ENCODE measurements at places on chromosomes 3 and 15.

GRCh38 chr15:26736502-26737248 is 36.2 kb downstream of the GABRB3 start:
- DNase-seq = no peak

DNA sequence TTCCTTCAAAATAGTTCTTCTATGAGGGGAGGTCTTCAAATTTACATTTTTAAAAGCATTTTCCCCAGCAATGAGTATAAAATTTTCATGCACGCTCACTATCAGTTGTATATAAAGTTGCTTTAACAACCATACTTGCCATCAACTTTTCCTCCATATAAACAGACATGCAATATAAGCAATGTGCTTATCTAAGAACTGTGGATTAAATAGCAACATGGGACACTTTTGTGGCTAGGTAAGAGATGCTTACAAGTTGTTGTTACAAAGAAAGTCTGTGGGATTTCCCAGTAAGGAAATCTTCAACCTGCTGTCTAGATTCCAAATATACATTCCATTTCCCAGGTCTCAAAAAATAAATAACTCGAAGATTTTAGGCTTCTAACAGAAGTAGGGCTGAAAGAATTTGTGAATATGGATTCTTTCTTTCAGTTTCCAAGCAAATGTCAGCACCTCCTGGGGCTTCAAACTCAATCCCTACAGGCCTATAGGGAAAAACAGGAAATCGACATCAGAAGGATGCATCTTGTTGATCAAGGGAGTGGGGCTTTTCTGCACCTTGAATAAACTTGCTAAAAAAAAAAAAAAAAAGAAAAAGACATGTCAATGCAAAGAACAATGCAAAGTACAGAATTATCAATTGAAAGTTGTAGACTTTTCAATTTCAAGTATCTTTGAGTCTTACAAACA is 16.1 kb downstream of the TNIK start:
- no peak for DNase-seq

GRCh38 chr15:34336991-34337556 is 507 bp downstream of the SLC12A6 start:
- no peak for DNase-seq

DNA sequence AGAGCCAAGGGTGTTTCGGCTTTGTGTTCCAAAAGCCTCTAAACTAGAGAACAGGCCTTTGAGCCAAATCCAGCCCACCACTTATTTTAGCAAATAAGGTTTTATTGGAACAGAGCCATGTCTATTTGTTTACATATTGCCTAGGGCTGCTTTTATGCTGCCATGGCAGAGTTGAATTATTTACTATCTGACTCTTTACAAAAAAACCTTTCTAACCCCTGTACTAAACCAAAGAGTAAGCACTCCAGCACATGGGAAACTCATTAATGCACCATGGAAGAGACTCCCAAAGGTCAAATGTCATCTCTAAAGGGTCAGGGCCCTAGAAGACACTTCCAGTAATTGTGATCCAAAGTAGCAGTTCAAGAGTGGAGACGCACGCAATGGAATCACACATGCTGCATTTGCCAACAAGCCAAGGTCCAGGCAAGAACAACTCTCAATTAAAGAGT is 22.3 kb downstream of the OSBPL10 start:
- DNase-seq = no peak

GRCh38 chr3:106261396-106261795 is 392.6 kb upstream of the CBLB start:
- DNase-seq = no peak

GRCh38 chr3:22010997-22011396 is 260.0 kb upstream of the ZNF385D start:
- DNase-seq = no peak

GRCh38 chr3:53820756-53821580 is 25.3 kb downstream of the CHDH start:
- no peak for DNase-seq

DNA sequence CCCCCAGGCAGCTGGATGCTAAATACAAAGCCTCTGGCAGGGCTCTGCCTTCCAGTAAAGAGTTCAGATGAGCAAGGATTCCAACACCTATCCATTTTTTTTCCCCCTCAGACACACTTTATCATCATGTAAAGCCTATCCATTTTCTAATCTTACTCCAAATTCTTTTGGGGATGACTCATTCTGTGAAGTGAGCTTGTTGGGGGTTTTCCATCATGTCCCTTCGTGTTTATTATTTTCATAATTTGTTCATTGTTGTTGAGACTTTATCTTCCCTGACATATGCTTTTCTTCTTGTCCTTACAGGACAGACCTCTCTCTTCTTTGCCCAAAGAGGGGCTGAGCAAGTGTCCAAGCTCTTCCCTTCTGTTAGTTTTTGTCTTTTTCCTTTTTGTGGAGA is 34.7 kb upstream of the SH3BP5 start:
- peak; percentile 38 for DNase-seq

- DNase-seq = no peak
Measured at GRCh38 chr3:12812812-12813211, 16.3 kb downstream of the CAND2 start.

- DNase-seq = peak; percentile 80
Measured at GRCh38 chr3:9890249-9891071, at the start of gene JAGN1. Gene JAGN1 (plus strand): TSS chr3:9890610. CDS start chr3:9890723, 113 bp downstream.

- no peak for DNase-seq
Measured at GRCh38 chr3:79056498-79056897, 711.3 kb downstream of the ROBO1 start.

- DNase-seq = no peak
Measured at GRCh38 chr3:9779721-9780457, 10.1 kb upstream of the CAMK1 start.

GRCh38 chr3:187242900-187243299 is 45.6 kb downstream of the RTP1 start:
- DNase-seq = no peak

- DNase-seq = no peak
Measured at GRCh38 chr3:149658744-149659497, 1.1 kb upstream of the WWTR1 start.

DNA sequence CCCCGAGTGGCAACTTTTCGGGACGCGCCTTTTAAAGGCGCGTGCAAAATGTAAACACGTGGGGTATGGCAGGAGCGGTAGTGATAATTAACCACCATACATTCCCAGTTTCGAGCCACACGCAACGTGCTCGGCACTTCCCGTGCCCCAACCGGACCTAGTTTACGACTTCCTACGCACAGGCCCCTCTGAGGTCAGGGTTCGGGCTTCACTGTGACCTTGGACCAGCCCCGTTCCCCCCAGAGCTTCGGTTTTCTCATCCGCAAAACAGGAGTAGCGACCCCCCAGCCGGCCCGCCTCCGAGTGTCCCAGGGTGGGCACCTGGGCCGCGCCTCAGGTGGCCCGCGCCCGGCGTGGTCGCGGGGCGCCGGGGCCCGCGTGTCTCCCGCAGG is 451 bp downstream of the CHCHD4 start:
- peak; percentile 40 for DNase-seq

DNA sequence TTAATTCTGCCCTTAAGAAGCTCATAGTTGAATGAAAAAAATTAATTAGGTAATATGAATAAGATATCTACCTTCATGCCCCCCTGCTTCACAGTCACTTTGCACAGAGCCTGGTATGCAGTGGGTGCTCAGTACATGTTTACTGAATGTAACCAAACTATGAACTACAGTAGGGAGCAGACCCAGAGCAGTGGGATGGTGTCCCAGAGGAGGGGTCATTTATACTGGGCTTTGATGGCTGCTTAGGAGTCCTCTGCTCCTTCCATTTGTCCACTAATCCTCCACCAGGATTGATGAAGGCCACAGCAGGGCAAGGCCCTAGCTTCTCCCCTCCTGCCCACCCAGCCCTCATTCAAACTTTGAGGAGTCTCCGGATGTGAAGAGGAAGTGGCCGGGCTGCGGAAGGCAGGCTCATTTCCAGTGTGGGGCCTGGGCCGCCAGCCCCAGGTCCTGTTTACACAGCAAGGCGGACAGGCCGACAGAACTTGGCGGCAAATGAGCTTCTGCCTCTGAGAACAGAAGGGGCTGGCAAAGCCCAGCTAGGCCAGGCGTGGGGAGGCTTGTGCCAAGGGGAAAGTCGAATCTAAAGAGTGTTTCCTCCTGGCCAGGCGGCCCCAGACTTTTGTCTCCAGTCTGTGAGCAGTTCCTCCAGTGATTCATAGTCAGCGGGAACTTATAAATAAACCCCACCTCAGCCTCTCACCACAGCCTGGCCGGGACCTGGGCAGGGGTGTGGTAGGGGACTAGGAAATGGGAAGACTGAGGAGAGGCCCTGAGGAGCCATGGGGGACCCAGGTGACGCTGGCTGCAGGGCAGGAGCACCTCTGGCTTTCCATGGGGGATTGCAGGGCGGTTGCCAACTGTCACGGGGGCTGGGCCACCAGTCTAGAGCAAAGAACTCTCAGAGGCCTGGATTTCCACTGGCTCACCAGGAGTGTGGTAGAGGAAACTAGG is 51.6 kb upstream of the LCTL start:
- DNase-seq = peak; percentile 19

GRCh38 chr3:128312271-128312670 is 154.4 kb downstream of the DNAJB8 start:
- no peak for DNase-seq

- no peak for DNase-seq
Measured at GRCh38 chr3:100748967-100749366, 39.7 kb downstream of the TFG start.

GRCh38 chr3:128187495-128187894 is 34.2 kb downstream of the EEFSEC start:
- DNase-seq = no peak

DNA sequence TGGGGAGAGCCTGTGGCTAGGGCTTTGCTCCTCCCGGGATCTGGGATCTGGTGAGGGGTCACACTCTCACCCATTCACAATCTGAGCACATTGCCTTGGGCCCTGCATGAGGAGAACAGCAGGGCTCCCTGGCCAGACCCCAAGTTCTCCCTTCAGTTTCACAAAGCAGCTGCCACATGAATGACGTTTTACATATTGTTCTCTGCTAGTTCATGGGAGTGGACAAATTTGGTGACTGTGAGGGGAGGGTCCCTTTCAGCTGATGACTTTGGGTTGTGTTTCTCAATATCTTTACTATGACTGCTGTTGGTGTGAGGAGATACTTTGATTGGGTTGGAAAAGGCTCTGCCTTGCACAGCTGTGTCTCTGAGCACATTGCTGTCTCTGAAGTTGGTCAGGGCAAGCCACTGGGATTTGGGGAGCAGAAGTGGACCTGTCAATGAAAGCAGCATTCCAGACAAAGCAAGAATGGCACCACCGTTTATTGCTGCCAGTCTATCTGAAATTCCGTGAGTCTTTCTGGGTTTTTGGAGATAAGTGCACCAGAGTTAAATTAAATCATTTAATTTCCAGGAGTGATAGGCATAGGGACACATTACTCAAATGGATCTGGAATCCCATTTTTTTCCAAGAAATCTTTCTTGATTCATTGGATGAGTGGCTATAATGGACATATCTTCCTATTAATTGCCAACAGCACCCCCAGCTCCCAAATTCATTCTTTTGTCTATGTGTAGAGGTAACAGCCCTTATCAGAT is 10.3 kb downstream of the TIMP4 start:
- DNase-seq = no peak

DNA sequence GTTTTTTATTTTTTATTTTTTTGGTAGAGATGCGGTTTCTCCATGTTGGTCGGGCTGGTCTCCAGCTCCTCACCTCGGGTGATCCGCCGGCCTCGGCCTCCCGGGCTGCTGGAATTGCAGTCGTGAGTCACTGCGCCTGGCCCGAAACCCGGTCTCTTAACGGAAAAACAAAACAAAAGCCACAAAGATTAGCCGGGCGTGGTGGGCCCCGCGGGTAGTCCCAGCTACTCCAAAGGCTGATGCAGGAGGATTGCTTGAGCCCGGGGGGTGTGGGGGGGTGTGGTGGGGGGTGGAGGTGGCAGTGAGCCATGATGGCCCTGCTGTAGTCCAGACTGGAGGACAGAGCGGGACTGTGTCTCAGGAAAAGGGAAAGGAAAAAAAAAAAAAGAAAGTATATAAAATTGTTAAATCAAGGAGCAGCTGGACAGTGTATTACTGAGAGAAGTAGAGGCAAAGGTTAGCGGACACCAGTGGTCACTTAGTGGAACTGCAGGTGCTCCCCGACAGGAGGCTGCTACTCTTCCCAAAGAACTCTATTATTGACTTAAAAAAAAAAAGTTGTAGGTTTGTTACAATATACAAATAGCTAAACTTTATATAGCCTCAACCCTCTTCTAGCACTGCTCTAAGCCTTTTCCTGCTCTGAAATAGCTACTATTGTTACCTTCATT is 30.3 kb upstream of the TUBGCP5 start:
- no peak for DNase-seq

DNA sequence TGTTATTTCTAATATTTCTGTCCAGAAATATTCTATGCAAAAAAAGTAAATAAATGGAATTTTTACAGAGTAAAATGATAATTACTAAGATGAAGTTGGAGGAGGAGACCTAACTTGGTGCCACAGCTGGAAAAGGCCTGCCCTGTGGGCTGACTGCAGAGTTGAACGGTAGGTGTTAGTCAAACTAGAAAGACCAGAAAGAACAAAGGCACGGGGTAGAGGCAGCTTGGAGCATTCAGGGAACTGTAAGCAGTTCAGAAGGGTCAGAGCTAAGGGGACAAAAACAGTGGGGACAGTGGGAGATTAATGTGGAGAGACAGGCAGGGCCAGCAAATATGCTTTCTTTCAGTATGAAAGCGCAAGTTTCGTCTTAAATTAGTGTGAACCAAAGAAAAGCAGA is 39.3 kb upstream of the PTPRG start:
- DNase-seq = no peak

GRCh38 chr3:125322166-125322565 is 53.0 kb downstream of the ZNF148 start:
- DNase-seq = no peak

DNA sequence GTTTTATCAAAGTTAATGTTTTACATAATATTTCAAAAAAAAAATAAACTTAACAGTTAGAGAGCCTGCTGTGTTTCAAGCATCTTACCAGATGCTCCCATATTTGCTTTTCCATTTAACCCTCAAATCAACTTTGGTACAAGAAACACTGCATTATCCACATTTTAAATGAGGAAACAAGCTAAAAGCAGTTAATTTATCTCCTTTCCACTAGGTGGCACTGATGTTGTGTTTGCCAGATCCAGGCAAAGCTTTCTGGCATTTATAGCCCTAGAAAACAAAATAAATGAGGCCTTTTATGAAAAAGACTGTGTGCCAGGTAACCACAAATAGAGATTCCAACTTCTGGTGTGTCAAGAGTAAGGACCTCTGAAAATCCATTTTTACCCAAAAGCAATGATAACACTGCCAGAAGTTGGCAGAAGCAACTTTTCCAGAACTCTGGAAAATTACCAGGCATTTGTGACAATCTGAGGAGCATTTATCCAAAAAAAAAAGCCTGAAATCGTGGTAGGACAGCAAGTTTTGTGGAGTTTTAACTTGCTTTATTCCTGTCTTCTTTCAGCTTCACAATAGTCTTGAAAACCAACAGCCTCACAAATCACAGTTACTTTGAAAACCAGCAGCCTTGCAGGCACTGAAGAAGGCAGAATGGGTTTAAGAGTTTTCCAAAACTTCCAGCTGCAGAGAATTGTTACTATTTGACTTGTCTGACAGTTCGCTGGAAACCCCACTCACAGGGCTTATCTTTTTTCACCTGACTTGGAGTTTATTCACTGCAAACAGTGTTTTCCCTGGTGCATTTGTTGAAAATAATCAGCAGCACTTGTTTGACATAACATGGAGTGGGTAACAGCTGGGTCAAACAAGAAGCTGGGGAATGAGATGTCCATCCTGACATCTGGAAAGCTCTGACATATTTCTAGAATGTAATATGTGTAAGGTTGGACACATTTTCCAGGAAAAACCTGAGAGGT is 9.2 kb downstream of the FAM162A start:
- no peak for DNase-seq

- no peak for DNase-seq
Measured at GRCh38 chr3:151009981-151010380, 37.5 kb upstream of the CLRN1 start.

GRCh38 chr3:28859897-28860296 is 421.0 kb upstream of the RBMS3 start:
- peak; percentile 9 for DNase-seq

All from HS-27A (cell line).